Neural cell (in vitro differentiated cells): ENCODE measurements at places on chromosomes 4 and X. TPM values are rescaled to one million over a fixed set of nuclear protein-coding genes. Genes with fewer than 3 reads are reported as not detected.

Gene UGT2A2
- not detected in 2 replicates for polyA plus RNA-seq

Gene SPANXN3
- polyA plus RNA-seq = not detected in 2 replicates

Gene SSX1
- not detected in 2 replicates for polyA plus RNA-seq

Gene NAT8L
- 12.6 and 15.4 TPM in 2 replicates for polyA plus RNA-seq

Gene NIPAL1
- polyA plus RNA-seq = 0.52 and 0.85 TPM in 2 replicates

Gene DMP1
- polyA plus RNA-seq = 0.20 and 0.48 TPM in 2 replicates

Gene NWD2
- polyA plus RNA-seq = 0.06 and 0.16 TPM in 2 replicates

Gene DCAF12L2
- 1.4 and 1.8 TPM in 2 replicates for polyA plus RNA-seq

Gene TMPRSS11A
- polyA plus RNA-seq = not detected in 2 replicates

Gene IBSP
- not detected in 2 replicates for polyA plus RNA-seq

Gene PGM2
- 8.5 and 9.3 TPM in 2 replicates for polyA plus RNA-seq

Gene HPSE
- 0.16 TPM in 1 of 2 replicates, not detected in the other for polyA plus RNA-seq

Gene ARX
- polyA plus RNA-seq = 39.2 and 42.8 TPM in 2 replicates

Gene PNPLA4
- polyA plus RNA-seq = 2.0 and 3.8 TPM in 2 replicates

Gene XAGE3
- not detected in 2 replicates for polyA plus RNA-seq

Gene GPR34
- polyA plus RNA-seq = not detected in 2 replicates

Gene ERAS
- polyA plus RNA-seq = 3.2 and 3.6 TPM in 2 replicates
